Cardiac muscle cell (in vitro differentiated cells and primary cell): ENCODE measurements at places on chromosomes 7 and 10. TPM values are rescaled to one million over a fixed set of nuclear protein-coding genes. Genes with fewer than 3 reads are reported as not detected.

HMX3 gene
- polyA plus RNA-seq, result not detected in 2 replicates

SPACDR gene
- polyA plus RNA-seq, result 0.79 and 1.2 TPM in 2 replicates

ITGA8 gene
- polyA plus RNA-seq, result 0.88 and 1.9 TPM in 2 replicates

PVRIG gene
- 0.67 and 2.3 TPM in 2 replicates for polyA plus RNA-seq

NPVF gene
- polyA plus RNA-seq, result not detected in 2 replicates

TAS2R3 gene
- not detected in 2 replicates for polyA plus RNA-seq

GIMAP4 gene
- polyA plus RNA-seq, result 1.8 TPM in 1 of 2 replicates, not detected in the other

SSC4D gene
- polyA plus RNA-seq, result 13.3 and 28.2 TPM in 2 replicates

GRCh38 chr10:79394664-79395063 lies 47.4 kb downstream of the PPIF start:
- no peaks in the 10 kb centered on the region for H3K27me3 ChIP-seq
- DNase-seq, result no peak
- no peak overlapping the region for H3K27ac ChIP-seq

- DNase-seq, result no peak
- H3K27me3 ChIP-seq, result no peaks in the 10 kb centered on the region
- H3K36me3 ChIP-seq, result no peaks in the 10 kb centered on the region
- peaks cover 4% of the 10 kb centered on the region for H3K4me1 ChIP-seq
- no peak overlapping the region for H3K27ac ChIP-seq
Measured at GRCh38 chr7:22677680-22678079, 49.3 kb upstream of the IL6 start.

DNA sequence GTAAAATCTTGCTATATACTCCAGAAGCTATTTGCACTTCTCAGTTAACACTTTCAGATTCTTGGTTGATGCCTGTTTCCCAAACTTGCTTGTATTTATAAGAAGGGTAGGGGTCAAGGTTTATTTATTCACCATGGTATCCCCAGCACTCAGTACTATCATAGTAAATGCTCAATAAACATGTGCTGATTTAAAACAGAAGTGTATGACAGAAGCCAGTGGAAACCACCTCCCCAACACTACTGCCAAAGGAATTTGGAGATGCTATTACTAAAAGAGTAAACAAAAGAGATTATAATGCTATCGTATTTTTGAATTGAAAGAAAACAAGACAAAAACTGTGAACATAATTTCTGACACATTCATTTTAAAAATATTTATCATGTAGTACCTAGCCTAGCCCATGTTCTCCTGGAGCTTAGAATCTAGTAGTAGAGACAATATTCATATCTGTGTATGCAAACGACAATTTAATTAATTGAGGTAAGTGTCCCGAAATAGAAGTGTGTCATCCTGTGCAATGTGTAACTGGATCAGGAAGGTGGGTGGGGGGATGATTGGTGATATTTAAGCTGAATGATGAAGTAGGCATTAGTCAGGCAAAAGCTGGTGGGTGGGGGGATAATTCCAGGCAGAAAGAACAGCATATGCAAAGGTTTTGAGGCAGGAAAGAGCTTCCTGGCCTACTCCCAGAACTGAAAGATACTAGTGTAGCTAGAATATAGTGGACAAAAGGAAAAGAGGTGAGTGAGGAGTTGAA lies 77.5 kb downstream of the HGF start:
- no peaks in the 10 kb centered on the region for H3K36me3 ChIP-seq
- H3K4me3 ChIP-seq, result no peak overlapping the region
- peak; percentile 38 for DNase-seq
- no peaks in the 10 kb centered on the region for H3K27me3 ChIP-seq
- no peak overlapping the region for H3K27ac ChIP-seq
- peaks cover 36% of the 10 kb centered on the region for H3K4me1 ChIP-seq

- no peaks in the 10 kb centered on the region for H3K4me1 ChIP-seq
- no peaks in the 10 kb centered on the region for H3K27me3 ChIP-seq
- H3K4me3 ChIP-seq, result no peak overlapping the region
- peak; percentile 42 for DNase-seq
- H3K36me3 ChIP-seq, result no peaks in the 10 kb centered on the region
Measured at GRCh38 chr10:14555807-14556206, 218.9 kb downstream of the FAM107B start.

GRCh38 chr7:65915921-65916657 lies 43.2 kb downstream of the VKORC1L1 start:
- no peaks in the 10 kb centered on the region for H3K4me1 ChIP-seq
- H3K27ac ChIP-seq, result no peak overlapping the region
- H3K4me3 ChIP-seq, result no peak overlapping the region
- no peaks in the 10 kb centered on the region for H3K27me3 ChIP-seq
- no peak for DNase-seq

GRCh38 chr10:65123120-65123519 lies 1601.9 kb downstream of the REEP3 start:
- no peaks in the 10 kb centered on the region for H3K36me3 ChIP-seq
- no peaks in the 10 kb centered on the region for H3K27me3 ChIP-seq
- H3K4me3 ChIP-seq, result no peak overlapping the region
- H3K27ac ChIP-seq, result no peak overlapping the region

DNA sequence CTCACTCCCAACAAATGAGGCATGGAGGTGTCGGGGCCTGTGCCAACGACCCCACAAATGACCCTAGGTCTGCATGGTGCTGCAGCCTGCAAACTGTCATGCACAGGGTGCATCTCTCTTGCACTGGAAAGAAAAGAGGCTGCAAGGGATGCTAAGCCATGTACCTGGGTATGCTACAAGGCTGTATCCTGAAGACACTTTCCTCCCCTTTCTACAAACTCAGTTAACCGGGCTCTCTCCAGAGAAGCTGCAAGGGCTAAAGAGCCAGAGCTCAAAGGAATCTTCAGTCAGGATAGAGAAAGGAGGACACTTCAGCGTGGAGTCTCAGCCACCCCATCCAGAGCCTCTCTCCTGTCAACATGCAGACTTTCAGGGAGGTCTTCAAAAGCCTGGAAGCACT lies 449.0 kb downstream of the GRID1 start:
- no peak overlapping the region for H3K4me3 ChIP-seq
- no peak overlapping the region for H3K27ac ChIP-seq
- no peaks in the 10 kb centered on the region for H3K36me3 ChIP-seq
- no peak for DNase-seq
- H3K4me1 ChIP-seq, result peaks cover 3% of the 10 kb centered on the region

DNA sequence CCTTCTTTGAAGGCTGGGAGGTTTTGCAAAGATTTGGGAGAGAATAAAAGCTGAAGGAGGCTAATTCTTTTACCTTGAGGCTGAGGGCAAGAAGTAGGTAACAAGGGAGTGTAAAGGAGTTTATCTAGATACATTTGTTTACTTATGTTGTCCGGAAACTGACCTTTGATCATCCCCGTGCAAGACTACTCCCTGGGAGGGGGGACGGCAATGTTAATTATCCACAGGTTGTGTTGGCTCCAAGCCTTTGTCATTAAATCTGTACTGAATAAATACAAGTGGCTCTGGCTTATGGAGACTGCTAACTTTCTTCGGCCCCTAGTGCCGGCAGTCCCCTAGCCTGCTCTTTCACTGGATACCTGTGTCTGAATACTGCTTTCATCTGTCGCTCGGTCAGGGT lies 1250.6 kb upstream of the LRRTM3 start:
- no peak overlapping the region for H3K27ac ChIP-seq
- no peaks in the 10 kb centered on the region for H3K36me3 ChIP-seq
- no peak for DNase-seq
- no peaks in the 10 kb centered on the region for H3K4me1 ChIP-seq
- H3K27me3 ChIP-seq, result no peaks in the 10 kb centered on the region

GRCh38 chr10:3574451-3574850 lies 210.6 kb downstream of the KLF6 start:
- DNase-seq, result no peak
- no peaks in the 10 kb centered on the region for H3K27me3 ChIP-seq
- H3K27ac ChIP-seq, result peak overlapping the region; percentile 97
- peaks cover 54% of the 10 kb centered on the region for H3K4me1 ChIP-seq
- no peaks in the 10 kb centered on the region for H3K36me3 ChIP-seq

GRCh38 chr10:15211464-15211979 lies 43.0 kb upstream of the NMT2 start:
- H3K27me3 ChIP-seq, result no peaks in the 10 kb centered on the region
- H3K36me3 ChIP-seq, result peaks cover 3% of the 10 kb centered on the region
- H3K27ac ChIP-seq, result no peak overlapping the region
- no peak overlapping the region for H3K4me3 ChIP-seq
- peak; percentile 66 for DNase-seq

DNA sequence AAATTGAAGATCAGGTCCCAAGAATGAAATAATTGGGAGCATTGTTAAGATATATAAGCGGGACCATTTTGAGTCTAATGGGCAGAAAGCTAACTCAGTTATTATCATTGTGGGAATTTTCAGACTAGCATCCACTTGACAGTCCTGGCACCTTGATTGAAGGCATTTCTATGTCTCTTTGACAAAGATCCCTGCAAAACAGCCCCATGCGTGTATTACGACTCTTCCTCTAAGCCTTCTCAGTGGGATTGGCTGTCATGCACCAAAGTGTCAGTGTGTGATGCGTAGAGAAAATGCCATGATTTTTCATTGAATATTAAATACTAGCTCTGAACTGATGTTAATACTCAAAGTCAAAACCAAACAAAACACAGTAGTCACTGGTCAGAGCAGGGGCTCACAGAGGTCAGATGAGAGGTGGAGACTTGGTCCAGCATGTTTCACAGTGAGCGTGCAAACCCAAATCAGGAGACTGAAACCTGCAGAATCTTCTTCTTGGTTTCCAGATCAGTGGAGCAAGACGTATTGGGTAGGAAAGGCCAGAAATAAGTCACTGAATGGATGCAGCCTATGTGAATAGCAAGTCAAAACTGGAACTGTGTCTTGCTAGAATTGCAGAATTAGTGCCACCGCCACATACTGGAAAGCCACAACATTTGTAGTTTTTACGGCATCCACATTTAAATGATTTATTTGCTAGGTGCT lies 303.6 kb upstream of the AKR1E2 start:
- H3K4me1 ChIP-seq, result no peaks in the 10 kb centered on the region
- H3K27ac ChIP-seq, result no peak overlapping the region
- H3K36me3 ChIP-seq, result no peaks in the 10 kb centered on the region
- no peaks in the 10 kb centered on the region for H3K27me3 ChIP-seq
- DNase-seq, result no peak

DNA sequence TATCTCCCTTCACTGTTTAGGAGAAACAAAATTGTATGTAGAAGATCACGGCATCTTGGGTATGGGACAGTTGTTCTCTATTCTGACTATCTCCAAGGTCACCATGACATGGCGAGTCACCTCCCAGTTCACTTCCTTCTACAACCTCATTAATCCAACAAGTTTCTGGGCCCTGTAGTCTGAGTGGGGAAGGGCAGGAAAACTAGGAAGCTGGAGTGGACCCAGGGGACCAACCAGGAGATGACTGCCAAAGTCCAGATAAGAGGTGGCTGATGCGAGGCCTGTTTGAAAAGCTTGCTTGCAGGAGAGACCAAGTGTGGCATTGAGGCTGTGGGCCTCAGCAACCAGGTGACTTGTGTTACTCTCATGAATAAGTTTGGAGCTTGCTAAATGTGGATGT lies 584.9 kb downstream of the TNS3 start:
- no peaks in the 10 kb centered on the region for H3K36me3 ChIP-seq
- H3K27ac ChIP-seq, result no peak overlapping the region
- peaks cover 3% of the 10 kb centered on the region for H3K4me1 ChIP-seq
- H3K27me3 ChIP-seq, result no peaks in the 10 kb centered on the region
- H3K4me3 ChIP-seq, result no peak overlapping the region

- H3K4me1 ChIP-seq, result no peaks in the 10 kb centered on the region
- peak; percentile 97 for DNase-seq
- H3K36me3 ChIP-seq, result no peaks in the 10 kb centered on the region
Measured at GRCh38 chr10:16965740-16966447, 148.7 kb upstream of the RSU1 start.

- no peaks in the 10 kb centered on the region for H3K27me3 ChIP-seq
- H3K4me1 ChIP-seq, result peaks cover 28% of the 10 kb centered on the region
- peak; percentile 73 for DNase-seq
- H3K27ac ChIP-seq, result peak overlapping the region; percentile 73
Measured at GRCh38 chr7:70006261-70006920, 408.1 kb downstream of the AUTS2 start.

- no peaks in the 10 kb centered on the region for H3K36me3 ChIP-seq
- peaks cover 22% of the 10 kb centered on the region for H3K4me1 ChIP-seq
- DNase-seq, result no peak
Measured at GRCh38 chr10:660413-660969, 29.0 kb downstream of the DIP2C start.

DNA sequence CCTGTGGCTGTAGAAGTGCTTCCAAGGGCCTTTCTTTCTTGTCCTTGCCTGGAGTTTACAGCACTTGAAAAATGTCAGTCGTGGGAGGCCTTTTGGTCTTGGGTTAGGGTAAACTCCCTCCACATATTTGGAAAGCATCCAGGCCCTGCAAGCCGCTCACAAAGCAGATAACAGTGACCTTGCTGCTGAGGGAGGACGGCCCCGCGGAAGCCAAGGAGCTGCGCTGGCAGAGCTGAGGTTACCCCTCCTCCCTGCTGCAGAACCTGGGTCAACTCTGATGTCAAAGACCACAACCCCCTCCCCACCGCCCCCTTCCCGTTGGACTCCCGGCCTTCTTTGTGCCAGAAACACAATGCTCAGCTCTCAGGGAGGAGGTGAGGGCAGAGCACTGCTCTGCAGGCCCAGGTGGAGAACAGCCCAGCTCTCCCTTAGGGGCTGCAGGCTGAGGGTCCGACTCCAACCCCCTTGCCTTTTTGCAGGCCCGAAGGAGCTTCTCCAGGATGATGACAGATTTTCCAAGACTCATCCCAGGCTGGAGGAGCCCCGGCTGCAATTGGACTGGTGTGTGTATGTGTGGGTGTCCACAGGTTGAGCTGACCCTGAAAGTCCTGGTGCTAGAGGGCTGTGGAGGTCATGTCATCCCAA lies 957.6 kb upstream of the ZNF722 start:
- no peak overlapping the region for H3K4me3 ChIP-seq
- H3K4me1 ChIP-seq, result no peaks in the 10 kb centered on the region
- DNase-seq, result no peak
- H3K27ac ChIP-seq, result no peak overlapping the region

DNA sequence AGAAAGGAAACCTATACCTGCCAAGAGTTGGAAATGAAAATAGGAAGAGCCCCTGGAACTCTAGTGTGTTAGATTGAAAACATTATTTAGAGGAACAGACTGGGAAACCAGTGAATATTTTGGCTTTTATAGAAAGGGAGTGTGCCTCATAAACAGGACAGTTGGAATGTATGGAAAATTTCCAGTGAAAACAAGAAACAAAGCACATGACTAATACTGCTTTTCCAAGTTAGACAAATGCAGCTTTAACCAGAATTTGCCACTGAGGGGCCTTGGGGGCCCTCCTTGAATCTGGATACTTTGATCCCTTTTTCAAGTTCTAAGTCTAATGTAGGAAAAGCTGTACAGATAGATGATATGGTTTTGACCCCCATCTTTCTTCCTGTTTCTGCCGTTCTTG lies 21.2 kb downstream of the ITGB8 start:
- no peak overlapping the region for H3K4me3 ChIP-seq
- H3K36me3 ChIP-seq, result no peaks in the 10 kb centered on the region
- no peak overlapping the region for H3K27ac ChIP-seq
- H3K27me3 ChIP-seq, result no peaks in the 10 kb centered on the region
- DNase-seq, result no peak
- no peaks in the 10 kb centered on the region for H3K4me1 ChIP-seq
